ENCODE measurements at places on chromosomes 16 and 17.

GRCh38 chr16:13793841-13794409, 126.0 kb upstream of the ERCC4 start:
- DNase-seq, result no peak

- no peak for DNase-seq
Observed at GRCh38 chr17:59899099-59899498, 6.2 kb downstream of the RPS6KB1 start.

GRCh38 chr17:8724451-8724850, 20.2 kb downstream of the CCDC42 start:
- DNase-seq, result no peak

GRCh38 chr17:8188263-8188839, 1.6 kb downstream of the BORCS6 start:
- no peak for DNase-seq

Data from NCI-H524 treated with DMSO at 0.1 percent for 48 hours (cell line).